ENCODE measurements at places on chromosomes 2 and 18.

DNA sequence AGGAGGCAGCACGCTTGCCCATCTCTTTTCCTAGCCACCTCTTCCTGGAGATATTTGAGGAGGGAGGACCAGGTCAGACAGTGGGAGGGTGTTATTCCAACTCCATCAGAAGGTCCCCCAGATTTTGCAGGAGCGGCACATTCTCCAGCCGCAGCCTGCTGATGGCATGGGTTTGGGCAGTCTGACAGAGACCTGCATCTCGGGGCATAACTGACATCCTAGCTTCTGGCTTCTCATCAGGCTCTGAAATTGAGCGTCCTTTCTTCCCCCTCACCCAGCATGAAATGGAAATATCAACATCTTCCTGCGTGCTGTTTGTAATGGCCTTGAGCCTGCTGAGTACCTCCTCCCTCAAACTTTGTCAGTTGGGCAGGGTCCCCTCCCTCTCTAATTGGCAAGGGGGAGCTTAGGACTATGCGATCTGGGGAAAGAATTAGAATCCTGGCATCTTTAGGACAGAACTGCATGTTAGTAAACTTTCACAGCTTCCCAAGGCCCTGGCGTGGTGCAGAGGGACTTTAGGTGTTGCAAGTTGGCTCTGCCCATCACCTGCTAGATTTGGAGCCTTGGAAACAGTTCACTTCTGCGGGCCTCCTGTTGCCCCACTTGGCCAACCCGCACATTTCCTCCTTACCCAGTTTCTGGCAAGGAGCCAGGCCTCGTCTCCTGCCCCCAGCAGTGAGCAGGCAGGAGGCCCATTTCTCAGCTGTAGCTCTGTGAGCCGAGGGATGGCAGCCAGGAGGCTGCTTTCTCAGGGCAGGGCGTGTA is 2.2 kb downstream of the ITM2C start:
- DNase-seq: no peak

DNA sequence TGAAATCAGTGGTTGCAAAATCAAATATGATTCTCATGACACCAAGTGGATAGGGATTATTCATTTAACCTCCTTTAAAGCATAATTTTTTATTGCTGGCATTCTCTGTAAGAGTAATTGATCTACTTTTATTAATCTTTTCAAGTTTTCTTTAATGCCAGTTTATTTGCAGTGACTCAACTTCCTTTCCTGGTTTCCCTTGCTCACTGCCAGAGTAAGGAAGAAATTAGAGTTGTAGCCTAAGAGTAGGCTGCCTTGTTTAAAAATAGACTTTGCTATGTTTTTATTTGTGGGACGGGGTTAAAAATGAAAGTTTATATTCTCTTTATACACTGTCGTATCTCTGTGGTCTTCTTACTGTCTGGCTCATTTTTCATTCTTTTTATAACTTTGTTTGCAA is 148.6 kb downstream of the WDR7 start:
- DNase-seq: no peak

DNA sequence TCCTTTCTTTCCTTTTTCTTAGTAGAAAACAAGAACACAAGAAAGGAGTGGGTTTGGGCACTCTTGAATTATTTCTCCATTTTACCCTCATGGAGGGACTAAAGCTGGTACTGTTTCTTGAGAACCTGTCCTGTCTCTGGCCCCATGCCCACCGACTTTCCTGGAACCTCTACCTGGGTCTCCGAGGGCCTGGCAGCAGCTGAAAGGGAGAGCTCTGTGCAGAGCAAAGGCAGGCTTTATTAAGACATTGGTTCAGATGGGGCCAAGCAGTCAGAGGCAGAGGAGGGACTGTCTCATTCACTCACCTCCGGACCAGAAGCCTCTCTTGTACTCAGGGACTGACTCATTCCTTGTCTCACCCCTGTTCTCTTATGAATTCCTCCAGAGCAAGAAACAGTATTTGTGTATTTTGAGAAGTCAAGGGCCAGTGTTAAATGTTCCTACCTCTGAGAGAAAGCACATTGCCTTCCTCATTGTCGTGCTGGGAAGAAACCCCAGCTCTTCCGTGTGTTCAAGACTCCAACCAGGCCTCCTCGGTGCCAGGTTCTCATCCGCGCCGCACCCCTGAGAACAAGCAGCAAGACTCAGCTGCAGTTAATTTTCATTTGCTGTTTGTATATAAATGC is 201.9 kb upstream of the NT5C1B start:
- no peak for DNase-seq

DNA sequence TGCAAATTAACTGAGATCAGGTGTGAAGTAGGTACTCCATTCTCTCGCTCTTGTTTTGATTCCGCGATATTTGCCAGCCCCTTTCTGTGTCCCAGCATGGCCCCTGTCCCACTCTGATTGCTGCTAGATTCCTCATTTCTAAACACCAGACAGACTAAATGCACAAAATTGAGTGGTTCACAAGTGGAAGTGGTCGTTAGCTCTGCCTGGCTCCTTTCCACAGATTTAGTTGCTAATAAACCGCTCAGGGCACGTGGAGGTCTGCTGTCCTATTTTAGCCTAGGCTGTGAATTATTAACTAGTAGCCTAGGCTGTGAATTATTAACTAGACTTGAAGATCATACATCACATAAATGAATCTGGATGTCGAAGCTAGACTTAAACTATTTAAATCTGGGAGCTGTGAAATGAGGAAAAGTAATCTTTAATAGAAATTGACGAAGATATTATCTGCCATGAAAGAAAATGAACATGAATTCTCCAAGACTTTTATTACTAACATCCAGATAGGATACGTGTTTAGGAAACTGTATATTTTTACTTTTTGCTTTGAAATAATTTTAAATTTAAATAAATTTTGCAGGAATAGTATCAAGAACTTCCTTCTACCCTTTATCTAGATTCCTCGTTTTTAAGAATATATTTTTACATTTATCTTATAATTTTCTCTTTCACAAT is 3.7 kb downstream of the IL1RL2 start:
- DNase-seq: no peak

DNA sequence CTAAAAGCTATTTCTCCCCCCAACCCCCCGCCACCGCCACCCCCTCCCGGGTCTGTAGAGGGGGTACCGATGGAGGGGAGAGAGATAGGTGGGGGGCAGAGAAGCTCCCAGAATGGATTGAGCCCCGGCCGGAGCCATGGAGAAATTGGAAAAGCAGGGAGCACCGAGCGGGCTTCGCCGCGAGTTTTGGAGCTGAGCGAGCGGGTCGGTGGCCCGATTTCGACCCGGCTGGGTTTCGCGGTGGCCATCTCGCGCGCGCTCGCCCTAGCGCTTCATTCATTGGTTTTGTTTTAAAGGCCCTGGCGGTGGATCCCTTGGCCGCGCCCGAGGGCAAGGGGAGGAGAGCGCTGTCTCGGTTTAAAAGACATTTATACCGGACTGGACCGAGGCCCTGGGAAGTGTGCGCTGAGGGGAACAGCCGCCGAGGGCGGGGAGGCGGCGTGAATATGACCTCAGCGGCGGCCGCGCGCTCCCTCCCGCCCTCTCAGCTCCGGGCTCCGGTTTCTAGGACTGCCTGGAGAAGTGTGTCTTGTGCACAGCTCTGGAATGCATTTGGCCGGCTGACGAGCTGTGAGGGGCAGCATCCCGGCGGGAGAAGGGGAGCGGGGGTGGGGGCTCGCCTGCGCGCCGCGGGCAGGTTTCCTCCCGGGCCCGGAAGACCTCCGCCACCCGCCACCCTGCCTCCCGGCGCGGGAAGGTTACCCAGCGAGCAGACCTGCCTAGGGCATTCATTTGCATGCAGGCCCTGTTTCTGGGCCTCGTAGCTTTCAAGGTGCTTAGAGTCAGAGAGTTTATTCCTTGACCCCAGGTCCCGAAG is 1.7 kb upstream of the SMAD7 start:
- DNase-seq: peak; percentile 85

GRCh38 chr2:28661589-28662001 is 90.0 kb upstream of the PPP1CB start:
- peak; percentile 84 for DNase-seq

GRCh38 chr2:37585295-37585908 is 86.0 kb downstream of the CDC42EP3 start:
- DNase-seq: no peak

DNA sequence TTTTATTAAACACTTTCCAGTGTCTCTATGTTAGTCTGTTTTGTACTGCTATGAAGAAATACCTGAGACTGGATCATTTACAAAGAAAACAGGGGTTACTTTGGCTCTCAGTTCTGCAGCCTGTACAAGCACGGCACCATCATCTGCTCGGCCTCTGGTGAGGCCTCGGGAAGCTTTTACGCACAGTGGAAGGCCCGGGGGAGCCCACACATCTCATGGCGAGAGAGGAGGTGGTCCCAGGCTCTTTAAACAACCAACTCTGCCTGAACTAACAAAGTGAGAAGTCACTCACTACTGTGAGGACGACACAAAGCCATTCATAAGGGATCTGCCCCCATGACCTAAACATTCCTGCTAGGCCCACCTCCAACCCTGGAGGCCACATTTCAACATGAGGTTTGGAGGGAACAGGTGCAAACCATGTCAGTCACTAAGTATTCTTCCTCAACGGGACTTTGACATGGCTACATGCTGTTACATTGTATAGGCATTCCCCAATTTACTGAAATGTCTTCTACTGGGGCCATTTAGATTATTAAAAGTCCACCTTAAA is 26.1 kb downstream of the CYB5A start:
- no peak for DNase-seq

DNA sequence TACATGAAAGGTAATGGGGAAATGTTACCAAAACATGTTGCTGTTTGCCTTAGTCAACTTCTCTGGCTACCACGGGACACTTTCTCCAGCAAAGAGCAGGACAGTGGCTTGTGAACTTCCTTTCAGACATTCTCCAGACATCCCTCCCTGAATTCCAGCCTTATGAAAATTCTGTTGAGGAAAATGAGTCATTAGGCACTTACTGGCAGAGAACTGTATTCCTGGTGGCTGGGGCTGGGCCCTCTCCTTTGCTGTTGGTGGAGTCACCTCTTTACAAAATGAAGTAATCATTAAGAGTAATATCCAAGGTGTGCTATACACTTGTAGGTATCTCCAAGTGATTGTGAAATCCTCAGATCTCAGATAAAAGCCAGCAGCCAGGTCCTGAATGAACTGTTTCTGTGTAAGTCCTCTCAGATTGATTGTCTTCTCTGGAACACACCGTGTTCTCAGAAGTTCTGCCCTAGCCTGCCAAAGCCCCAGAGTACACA is 1.3 kb upstream of the FAP start:
- no peak for DNase-seq

DNA sequence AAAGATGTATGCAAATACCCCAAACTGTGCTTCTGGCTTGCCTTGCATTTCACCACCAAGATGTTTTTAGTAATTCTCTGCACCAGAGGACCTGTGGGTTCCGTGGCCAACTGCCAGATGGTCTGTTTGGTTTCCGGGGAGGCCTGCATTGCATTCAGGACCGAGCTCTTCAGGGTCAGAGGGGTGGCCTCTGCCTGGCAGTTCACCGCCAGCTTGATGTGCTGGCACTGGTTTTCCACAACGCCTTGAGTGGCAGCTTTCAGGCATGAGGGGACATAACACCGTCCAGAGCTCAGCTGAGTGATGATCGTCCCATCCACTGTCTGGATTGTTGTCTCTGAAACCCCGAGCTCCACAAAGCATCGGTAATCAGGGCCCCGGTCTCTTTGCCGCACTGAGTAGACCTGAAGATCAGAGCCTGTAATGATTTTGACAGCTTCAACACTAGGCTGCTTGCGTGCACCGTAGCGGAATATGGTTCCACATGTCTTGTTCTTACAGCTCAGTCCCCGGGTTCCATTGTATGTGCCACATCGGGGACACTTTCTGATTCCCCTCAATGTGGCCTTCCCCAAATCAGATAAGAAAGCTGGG is 9.4 kb downstream of the C2orf42 start:
- DNase-seq: no peak

GRCh38 chr2:69703189-69703588 is 38.7 kb upstream of the ANXA4 start:
- no peak for DNase-seq
